GM06990 (cell line): ENCODE measurements at places on chromosomes 16 and 17.

GRCh38 chr17:37674511-37674910, 31.3 kb upstream of the DDX52 start:
- DNase-seq: no peak

DNA sequence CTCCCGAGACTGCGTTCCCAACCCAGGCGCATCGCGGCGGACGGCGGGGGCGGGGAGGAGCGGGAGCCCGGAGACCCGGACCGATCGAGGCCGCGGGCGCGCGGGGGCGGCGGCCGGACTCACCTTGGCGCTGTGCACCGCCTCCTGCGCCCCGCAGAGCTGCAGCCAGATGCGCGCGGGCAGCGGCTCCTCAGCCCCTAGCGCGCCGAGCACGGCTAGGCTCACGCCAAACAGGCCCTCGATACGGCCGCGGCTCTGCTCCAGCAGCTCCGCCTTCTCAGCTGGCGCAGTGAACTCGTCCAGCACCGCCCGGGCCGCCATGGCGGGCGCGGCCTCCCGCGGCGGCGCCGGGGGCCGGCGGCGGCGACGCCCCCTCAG, 339 bp downstream of the N4BP1 start:
- DNase-seq: peak; percentile 77

DNA sequence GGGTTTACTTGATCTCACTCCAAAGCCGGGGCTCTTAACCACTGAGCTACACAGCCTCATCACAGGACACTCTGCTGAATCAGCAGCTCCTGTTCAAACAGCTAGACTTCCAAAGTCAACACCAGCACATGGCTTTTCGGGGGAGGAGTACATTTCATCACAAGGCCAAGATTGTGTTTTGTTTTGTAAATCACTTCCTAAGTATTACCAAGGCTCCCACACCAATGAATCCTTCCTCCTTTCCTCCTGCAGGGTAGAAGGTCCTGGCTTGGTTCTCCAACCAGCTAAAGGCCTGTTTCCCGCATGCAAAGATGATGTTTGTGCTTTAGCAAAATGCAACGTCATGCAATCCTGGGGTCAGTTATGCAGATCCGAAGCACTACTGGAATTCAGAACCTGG, 152.5 kb downstream of the XYLT1 start:
- DNase-seq: no peak

GRCh38 chr16:1428511-1428910, 2.4 kb upstream of the PERCC1 start:
- peak; percentile 50 for DNase-seq
